ENCODE measurements at places on chromosomes 6 and 20.

- DNase-seq, result no peak
Measured at GRCh38 chr6:109695468-109695867, 4.4 kb downstream of the FIG4 start.

- DNase-seq, result no peak
Measured at GRCh38 chr6:109166673-109167072, 71.4 kb downstream of the CEP57L1 start.

DNA sequence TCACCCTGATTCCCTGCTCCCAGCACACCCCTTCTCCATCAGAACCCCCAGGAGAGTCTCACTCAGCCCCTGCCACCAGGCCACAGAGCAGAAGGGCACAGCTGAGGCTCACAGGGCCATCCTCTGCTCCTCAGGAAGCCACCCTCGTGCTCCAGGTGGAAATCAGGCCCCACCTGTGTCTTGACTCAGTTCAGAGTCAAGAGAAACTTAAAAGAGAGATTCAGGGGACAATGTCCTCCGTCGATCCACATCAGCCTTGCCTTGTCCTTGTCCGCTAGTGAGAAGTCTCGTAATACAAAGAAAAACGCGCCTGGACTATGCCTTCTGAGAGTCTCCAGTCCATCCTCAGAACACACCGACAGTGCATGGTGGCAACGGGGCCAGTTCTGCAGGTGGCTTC, 114.6 kb downstream of the SYNDIG1 start:
- no peak for DNase-seq

DNA sequence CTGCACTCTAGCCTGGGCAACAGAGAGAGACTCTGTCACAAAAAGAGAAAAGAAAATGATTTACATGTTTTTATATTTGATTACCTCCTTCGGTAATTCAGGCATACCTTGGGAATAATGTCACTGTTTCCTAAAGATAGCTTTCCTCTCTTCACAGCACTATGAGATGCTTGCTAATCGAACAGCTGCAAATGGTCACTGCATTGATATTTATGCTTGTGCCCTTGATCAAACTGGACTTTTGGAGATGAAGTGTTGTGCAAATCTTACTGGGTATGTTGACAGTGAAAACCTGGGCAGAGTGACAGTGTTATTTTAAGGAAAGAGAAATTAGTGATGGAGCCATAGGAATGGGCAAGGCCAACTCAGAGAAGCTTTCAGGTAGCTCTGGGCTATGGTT, 19.6 kb downstream of the SEC23B start:
- no peak for DNase-seq

DNA sequence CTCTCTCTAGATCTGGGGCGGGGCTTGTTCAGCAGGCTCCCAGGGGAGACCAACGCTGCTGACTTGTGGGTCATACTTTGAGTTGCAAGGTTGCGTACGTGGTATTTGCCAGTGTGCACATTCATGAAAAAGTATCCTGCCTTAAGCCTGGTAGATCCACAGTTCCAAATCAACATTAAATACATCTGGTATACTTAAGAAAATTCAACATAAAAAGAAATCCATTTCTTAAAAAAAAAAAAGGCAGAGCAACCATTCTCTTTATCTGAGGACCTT, 81.4 kb downstream of the SLC22A3 start:
- no peak for DNase-seq

GRCh38 chr6:51559059-51559458, 528.4 kb downstream of the PKHD1 start:
- DNase-seq, result no peak

GRCh38 chr6:157804448-157805327, 18.4 kb upstream of the SNX9 start:
- DNase-seq, result no peak

DNA sequence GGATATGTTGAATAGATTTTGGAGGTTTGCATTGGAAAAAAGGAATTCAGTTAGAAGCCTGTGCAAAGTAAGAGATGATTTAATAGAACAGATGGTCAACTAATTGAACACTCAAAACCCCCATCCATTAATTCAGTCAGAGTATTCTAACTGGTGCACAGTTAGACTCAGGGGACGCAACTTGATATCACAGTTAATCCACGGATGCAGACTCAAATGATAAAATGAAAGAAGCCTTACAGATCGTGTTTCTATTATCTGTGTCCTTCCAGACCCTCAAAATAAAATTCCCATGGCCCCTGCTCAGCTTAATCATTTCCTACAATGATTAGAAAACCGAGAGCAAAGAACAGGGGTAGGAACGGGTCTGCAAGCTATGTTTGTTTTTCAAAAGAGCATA, 45.4 kb upstream of the DTNBP1 start:
- DNase-seq, result no peak

- DNase-seq, result no peak
Measured at GRCh38 chr6:90911642-90912041, 324.8 kb upstream of the MAP3K7 start.

- no peak for DNase-seq
Measured at GRCh38 chr6:148311966-148312669, 30.5 kb upstream of the SASH1 start.

DNA sequence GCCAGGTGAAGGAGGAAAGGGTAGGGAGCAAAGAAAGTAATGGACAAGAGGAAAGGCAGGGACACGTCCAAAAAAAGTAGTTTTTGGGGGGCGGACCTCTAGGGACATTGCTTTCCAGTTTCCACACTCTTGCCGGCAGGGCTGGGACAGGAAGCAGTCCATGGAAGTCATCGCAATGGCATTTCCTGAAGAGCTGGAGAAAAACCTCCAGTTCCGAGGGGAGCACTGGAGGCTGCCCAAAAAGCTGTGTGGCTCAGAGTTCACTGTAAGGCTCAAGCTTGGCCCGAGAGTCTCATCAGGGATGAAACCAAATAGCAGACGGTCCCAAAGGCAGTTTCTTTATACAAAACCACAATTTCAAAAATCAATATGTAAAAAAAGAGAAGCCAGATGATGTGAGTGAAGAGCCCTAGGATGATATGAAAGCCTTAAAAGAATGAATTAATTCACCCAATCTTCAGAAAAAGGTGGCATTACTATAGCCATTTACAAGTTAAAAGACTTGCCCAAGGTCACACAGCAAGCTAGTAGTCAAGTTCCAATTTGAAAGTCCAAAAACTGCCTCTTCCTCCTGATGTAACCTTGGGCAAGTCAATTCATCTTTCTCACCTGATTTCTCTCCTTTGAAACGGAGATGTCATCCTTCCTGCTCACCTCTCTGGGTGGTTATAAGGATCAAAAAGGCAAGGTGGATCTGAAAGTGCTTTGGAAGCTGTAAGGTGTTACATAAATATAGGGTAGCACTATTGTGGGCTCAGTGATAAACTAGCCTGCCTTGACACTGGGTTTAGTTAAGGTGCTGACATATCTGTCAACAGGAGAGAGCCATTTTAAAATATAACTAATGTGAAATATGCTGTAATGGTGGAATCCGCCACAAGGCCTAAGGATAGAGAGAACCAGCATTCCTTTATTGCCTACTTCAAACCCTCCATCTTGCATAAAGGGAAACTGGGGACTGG, 9.1 kb downstream of the BCL2L1 start:
- DNase-seq, result no peak

DNA sequence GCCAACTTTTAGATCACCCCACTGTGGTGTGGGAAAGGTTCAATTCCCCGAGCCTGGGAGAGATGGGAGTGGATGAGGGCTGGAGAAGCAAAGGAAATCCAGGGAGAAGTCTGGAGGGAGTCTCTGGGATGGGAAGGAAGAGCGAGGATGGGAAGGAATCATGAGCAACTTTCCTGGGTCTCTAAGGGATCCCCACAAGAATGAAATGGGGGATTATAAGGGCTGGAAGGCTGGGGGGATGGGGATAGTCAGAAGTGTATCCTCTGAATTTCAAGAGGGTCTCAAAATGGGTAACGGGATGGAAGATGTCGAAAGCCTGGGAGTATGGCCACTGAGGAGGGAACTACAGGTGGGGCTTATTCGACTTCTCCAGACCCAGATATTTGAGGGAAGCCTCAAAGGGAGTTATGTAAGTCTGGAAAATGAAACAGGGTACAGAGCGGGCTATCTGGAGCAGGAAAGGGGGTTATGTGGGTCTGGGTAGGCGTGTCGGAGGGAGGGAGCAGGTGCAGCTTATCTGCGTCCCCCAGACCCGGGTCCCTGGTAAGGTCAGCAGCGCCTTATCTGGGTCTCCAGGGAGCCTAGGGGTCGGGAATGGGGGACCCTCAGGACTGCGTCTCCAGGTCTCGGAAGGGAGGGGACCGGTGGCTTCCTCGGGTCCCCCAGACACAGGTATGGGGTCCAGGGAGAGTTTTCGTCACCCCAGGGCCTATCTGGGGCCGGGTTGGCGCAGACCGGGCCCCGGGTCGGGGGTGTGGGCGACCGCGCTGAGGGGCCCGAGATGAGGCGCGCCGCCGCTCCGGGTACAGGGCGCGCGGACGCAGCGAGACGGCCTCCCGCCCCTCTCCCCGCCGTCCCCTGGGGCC, 550 bp downstream of the PLAGL2 start:
- DNase-seq, result no peak

DNA sequence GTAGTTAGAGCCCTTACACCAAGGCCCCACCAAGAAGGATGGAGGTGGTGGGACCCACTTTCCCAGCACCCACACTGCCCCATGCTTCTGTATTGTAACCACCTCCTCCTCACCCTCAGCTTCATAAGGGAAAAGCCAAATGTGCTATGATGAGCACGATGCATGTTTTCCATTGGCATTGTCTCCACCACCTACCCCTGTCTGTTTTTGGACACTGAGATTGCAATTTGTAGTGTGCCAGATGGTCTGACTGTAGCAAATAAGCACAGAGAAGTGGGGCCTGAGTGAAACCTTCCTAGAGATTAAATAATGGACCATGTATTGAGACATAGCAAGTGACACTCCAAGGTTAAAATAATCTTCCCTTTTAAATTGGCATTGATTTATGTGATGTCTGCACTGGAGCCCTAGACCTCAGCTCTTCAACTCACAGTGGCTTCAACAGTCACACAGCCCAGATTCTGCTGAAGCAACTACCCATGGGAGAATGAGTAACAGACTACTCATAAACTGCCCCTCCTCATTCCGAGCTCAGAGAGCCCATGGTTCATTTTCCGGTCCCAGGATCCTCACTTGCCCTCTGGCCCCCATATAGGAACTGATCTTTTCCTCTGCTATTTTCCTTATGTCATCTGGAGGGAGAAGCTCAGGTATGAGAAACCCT, 177.9 kb downstream of the COL9A1 start:
- DNase-seq, result no peak

GRCh38 chr6:16947375-16948015, 154.4 kb upstream of the STMND1 start:
- DNase-seq, result peak; percentile 83

GRCh38 chr20:52016022-52016421, 175.6 kb downstream of the ZFP64 start:
- DNase-seq, result no peak

DNA sequence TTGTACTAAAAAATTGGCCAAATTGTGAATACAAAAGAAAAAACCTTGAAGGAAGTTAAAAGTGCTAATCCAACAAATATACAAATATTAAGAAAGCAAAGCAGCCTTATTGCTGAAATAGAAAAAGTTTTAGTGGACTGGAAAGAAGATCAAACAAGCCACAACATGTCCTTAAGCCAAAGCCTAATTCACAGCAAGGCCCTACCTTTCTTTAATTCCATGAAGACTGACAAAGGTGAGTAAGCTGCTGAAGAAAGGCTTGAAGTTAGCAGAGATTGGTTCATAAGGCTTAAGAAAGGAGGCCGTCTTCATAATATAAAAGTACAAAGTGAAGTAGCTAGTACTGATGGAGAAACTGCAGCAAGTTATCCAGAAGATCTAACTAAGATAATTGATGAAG, 53.5 kb downstream of the TINAG start:
- no peak for DNase-seq

DNA sequence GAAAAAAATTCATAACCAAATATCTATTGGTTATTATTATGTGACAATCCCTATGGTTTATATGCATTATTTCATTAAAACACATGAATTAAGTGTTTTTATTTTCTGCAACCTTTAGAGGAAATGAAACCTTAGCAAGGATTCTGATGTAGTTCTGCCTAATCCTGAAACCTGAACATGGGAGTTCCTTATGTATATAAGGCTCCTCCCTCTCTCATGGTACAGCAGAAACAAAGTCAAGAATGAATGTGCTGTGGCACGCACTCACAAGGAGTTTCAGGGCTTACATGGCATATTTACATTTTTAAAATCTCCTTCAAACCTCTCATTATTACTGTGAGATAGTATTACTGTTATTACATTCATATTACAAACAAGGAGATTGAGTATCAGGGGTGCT, 426.4 kb upstream of the CITED2 start:
- no peak for DNase-seq
